ENCODE measurements at places on chromosomes 2 and 18.

GRCh38 chr2:132958887-132959286, 288.9 kb upstream of the LYPD1 start:
- no peak for DNase-seq

GRCh38 chr18:79749251-79750191, 48.2 kb upstream of the KCNG2 start:
- DNase-seq, result no peak

DNA sequence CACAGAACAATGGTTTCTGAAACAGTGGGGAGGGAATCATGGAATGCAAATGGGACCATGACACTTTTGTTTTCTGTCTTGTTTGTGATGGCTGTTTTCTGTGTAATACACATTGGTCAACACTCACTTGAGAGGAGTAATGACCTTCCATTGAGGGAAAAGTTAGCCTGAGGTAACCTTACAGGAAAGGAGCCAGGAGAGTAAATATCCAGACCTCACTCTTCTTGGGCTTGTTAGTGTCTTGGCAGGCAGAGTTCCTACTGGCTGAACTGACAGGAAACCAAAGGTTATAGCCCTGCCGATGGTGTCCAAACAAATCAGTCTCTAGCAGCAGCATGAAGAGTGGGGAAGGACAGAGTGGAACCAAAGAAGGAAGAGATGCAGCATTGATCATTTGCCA, 17.2 kb upstream of the RPRM start:
- no peak for DNase-seq

DNA sequence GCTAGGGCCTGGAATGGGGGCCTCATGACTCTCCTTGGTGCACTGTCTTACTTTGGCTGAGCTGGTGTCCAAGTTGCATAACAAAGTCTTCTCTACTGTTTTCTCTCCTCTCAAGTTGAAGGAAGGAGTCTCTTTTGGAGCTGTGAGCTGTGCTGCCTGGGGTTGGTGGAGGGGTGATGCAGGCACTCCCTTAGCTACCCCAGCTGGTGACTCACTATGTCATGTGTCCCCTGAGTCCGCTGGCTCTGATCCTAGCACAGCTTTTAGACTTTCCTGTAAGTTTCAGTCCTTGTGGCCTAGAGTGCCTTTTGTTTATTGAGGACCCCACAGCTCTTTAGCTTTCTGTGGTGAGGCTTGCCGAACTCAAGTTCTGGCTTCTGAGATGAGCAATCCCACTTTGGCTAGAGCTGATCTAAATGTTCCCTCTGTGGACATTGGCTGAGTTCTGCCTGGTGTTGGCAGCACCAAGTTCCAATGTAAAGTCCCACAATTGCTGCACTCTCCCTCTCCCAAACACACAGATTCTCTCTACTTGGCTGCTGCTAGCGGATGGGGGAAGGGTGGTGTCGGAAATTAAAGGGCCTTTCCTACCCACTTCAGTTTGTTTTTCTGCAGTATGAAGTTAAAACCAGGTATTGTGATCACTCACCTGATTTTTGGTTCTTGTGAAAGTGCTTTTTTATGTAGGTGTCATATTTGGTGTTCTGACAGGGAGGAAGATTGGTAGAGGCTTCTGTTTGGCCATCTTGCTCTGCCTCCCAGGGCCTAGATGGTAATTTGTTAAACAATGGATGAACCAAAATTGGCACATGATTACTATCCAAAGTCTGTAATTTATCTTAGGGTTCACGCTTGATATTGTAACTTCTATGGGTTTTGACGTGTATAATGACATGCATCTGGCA, 83.2 kb downstream of the COMMD1 start:
- DNase-seq, result no peak

- no peak for DNase-seq
These were observed 130.6 kb downstream of the THADA start for GRCh38 chr2:43465234-43465633.

DNA sequence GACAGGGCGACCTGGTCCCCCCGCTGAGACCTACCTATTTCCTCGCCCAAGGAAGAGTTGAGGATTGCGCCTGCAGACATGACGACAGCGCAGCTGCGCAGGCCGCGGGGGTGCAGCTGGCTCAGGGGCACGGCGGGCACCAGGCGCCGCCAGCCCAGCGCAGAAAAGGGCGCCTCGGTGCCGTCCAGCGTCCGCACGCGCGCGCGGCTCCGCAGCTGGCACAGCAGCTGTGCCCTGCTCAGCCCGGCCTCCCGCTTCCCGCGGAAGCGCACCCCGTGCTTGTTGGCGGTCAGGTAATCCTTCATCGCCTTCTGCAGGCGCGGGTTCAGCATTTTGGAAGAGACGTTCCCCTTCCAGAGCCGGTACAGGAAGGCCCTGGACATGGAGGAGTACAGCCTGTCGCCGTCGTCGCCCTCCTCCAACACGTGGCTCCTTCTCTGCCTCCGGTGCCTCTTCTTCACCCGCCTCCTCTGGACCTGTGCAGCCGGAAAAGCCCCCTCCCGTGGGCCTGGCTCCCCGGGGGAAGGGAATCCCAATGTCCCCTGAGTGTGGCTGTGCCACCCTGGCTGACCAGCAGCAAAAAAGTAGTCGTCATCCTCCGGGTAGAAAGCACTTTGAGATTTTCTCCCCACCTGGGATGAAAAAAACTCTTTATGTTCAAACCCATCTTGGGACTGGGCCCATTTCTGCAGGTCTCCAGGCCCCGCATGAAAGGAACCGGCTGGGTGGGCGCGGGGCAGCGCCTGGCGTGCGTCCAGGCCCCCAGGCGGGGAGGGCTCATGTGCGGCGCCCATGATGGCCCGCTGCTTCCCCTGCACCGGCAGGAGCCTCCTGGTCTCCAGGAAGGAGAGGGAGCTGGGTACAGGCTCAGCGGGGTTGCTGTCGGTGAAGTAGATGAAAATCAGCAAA, 42.7 kb downstream of the ST6GAL2 start:
- no peak for DNase-seq

- no peak for DNase-seq
These were observed 199.6 kb upstream of the FBXO11 start for GRCh38 chr2:48105848-48106247.

GRCh38 chr2:217974389-217975005, 28.3 kb downstream of the TNS1 start:
- no peak for DNase-seq

DNA sequence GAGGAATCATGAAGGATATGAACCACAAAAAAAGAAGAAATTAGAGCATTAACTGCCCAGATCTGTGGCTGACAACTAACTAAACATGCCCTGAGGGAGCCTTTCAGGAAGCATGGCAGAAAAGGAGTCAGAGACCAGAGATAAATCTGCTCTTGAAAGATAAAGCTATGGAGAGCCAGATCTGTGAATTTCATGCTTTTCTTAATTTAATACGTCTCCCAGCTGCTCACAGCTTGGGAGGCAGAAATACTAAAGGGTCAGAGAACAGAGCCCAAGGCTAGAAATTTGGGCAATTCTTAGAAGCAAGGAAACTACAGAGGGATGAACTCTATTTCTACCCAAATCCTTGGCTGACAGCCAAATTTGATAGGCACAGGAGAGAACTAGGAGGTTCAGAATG, 223.0 kb upstream of the DPP10 start:
- DNase-seq, result no peak
